ENCODE measurements at places on chromosomes 3 and 15.

DNA sequence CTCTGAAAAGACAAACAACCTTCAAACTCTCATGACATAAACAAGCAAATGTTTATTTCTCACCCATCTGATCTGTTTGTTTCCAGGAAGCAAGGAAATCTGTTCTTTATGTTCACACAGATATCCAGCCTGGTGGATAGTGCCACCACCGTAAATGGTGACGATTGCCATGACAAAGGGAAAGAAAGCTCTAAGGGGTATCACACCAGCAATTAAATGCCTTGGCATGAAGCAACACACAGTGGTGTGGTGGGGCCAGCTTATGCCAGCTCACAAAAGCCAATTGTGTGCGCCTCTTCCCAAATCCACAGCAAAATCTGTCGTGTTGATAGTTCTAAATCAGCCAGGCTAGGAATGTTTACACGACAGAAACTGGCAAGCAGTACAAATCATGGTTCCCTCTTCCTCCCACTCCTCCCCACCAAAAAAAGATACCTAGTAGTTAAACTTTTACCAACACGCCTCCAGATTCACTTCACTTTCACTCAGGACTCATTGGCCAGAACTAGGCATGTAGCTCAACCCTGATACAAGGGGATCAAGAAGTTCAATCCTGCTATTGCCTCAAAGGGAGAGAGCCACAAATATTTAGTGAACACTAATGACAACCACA, 189.2 kb upstream of the SLCO3A1 start:
- DNase-seq: no peak

- no peak for DNase-seq
These were observed 79.1 kb upstream of the CGNL1 start for GRCh38 chr15:57297163-57297593.

DNA sequence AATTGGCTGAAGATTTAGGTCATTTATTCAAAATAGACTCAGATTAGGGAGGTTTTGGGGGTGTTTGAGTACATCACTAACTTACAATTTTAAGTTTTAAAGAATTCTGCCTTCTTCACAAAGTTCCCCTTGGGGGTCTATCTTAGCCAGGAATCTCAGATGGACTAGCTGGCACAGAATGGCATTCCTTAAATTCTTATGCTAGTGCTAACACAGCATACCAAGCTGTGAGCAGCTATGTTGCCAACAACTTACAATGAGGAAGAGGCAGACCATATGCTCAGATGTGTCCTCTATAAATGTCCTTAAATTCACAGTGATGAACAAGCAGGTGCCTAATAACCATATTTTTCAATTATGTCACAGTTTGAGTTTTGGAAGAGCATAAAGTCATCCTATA, 60.9 kb upstream of the NPHP3 start:
- no peak for DNase-seq

GRCh38 chr3:177676947-177677587, 479.8 kb upstream of the TBL1XR1 start:
- no peak for DNase-seq

- peak; percentile 46 for DNase-seq
These were observed 70.7 kb upstream of the ABHD2 start for GRCh38 chr15:89017370-89018066.

- no peak for DNase-seq
These were observed 2.5 kb downstream of the APPL1 start for GRCh38 chr3:57230006-57230405.

DNA sequence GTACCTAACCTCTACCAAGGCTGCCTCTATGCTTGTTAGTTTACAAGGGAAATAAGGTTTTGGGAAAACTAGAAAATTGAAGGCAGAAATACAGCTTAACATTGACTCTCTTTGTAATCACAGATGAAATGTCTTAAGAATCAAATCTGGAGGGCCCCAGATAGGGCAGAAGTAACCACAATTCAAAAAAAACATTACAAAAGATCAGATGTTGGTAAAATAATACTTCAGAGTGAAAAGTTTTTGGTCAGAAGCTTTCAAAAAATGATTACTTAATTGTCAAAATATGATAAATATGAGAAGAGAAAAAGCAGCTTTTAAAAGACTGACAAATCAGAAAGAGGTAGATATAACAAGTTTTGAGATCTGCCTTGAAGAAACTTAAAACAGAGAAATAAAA, 425.1 kb upstream of the NECTIN3 start:
- no peak for DNase-seq

- no peak for DNase-seq
These were observed 546 bp downstream of the CISH start for GRCh38 chr3:50610992-50611463.

DNA sequence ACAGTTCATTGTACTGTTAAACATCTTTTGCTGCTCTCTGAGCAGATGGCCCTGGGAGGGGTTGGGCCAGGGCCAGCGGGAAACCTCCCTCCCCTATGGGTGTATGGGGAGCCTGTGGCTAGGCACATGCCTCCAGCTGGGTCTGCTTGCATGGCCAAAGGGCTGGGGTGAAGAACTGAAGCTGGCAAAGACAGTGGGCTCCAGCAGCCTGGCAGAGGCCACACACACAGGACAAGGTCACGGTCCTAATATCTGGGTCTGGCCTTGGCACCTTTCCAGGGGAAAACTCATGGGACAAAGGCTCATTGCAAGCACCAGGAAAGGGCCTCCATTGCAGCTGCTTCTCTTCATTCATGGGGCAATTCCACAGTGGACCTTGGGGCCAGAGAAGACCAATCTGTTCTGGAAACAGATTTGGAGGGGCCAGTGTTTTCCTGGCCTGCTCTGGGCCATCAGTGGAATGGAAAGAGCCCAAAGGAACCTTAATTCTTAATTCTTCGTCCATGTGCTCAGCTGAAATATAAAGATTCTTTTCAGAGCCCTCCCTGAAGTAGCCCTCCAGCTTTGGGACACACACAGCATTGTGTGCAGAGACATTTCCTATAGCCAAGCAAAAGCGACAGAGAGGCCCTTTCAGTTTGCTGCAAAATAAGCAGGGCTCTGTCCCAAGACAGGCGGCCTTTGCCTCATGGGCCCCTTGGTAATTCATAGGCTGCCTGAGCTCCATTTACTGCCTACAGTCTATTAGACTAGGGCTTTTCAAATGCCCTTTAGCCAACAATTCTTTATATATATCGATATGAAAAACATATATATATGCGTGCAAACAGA, 11.3 kb upstream of the LIMD1 start:
- DNase-seq: no peak

GRCh38 chr15:55241891-55242290, 45.1 kb upstream of the RSL24D1 start:
- no peak for DNase-seq

GRCh38 chr3:78986416-78987101, 781.2 kb downstream of the ROBO1 start:
- DNase-seq: no peak

GRCh38 chr3:72145506-72146380, 360.8 kb upstream of the PROK2 start:
- no peak for DNase-seq

- no peak for DNase-seq
These were observed 80.8 kb downstream of the CLSTN2 start for GRCh38 chr3:140015741-140016140.

- no peak for DNase-seq
These were observed 13.4 kb upstream of the TRH start for GRCh38 chr3:129961141-129961541.

DNA sequence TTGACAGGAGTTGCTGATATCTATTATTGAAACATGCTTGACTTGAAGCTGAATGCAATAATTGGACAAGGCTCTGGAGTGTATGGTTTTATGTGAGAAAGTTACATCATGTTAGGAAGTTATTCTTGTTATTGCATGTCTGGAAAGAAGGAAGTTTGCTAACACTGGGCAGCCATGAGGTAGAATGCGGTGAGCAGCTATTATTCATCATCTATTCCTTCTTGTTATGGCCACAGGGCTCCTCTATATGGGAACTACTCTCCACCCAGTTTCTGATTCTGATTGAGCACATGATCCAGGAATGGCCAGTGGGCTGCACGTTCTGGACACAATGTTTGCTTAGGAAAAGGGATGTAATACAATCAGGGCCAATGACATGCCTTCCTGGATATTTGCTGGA, 37.8 kb upstream of the SCN5A start:
- DNase-seq: no peak

All from hematopoietic multipotent progenitor cell treated with erythropoietin and hydrocortisone succinate and interleukin-3 and kit ligand, for 15 days (in vitro differentiated cells).